Left lung (tissue), 14 donors: ENCODE measurements at places on chromosomes 2 and 18. TPM values are rescaled to one million over a fixed set of nuclear protein-coding genes. Genes with fewer than 3 reads are reported as not detected.

- DNase-seq, result peak; percentile 42
Measured at GRCh38 chr2:109614715-109615636, 812 bp downstream of the SOWAHC start.

HOXD1 gene
- 1.9 TPM for total RNA-seq

GRCh38 chr2:6694555-6694954, 171.2 kb downstream of the CMPK2 start:
- DNase-seq, result no peak

- no peak for DNase-seq
Measured at GRCh38 chr2:4190548-4190947, 487.2 kb downstream of the DCDC2C start.

NIF3L1 gene
- 26.2 TPM for total RNA-seq

GRCh38 chr2:99488539-99489062, 1.2 kb downstream of the REV1 start:
- DNase-seq, result no peak

DNA sequence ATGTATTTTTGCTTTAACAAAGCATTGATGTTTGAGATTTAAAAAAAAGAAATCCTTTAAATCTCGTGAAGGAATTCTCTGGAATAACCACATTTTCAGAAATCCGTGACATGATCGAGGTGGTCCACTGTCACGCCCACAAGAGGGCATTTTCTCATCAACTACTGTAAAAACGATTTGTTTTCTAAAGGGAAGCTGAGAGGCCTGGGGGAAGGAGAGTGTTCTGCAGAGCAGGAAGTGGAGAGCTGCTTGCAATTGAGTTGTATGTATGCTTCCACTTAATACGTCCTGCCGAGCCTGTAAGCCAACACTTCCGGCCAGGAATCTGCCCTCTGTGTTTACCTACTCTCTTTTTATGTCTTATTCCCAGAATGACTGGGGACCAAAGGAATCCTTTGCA, 19.4 kb downstream of the KLHL29 start:
- DNase-seq, result peak; percentile 46

DNA sequence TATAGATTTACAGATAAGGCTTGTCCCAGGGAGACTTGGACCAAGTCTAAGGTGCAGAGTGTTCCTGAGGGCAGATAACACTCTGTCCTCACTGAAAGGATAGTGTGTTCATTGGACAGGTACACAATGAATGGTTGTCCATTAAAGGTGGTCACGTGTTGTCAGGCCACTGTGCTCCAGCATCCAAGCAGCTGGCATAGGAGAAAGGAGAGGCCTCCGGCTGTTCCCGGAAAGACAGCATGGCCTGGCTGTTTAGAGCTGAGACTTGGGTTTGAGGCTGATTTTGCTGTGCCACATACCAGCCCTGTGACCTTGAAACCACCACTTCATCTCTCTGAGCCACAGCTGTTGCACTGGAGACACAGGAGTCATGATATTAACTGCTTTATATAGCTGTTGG, 19.6 kb upstream of the SULT1C3 start:
- no peak for DNase-seq

DNA sequence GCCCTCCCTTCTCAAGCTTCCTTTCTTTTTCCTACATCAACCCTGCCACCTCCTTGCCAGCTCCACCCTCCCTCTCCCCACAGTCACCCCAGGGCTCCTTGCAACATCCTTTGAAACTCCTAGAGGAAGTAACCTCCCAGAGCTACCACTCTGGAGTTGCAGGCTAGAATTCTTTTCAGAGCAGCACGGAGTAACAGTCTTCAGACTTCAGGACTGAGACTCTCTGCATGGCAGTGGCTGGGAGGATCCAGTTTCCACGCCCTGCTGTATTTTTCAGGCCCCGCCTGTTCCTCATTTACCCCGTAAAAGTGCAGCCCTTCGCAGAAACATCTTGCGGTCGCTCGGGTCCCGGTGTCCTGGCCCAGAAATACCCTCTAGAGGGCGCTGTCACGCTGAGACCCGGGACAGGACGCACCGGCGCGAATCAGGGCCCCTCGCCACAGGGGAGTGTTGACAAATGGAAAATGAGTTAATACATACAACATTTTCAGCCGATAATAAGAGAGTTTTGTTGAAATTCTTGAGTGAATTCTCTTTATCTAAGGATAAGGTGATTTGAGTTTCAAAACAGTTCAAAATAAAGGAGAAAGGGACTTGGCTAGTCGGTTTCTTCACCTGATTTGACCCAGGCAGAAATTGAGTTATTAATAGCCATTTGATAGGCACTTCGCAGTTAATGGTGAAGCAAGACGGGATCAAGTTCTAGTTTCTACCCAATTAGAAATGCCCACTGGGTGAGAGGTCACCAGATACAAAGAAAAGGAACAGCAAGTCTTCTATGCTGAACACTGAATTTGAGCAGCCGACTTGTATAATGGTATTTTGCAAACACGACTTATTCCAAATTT, 18.5 kb upstream of the NTSR2 start:
- DNase-seq, result peak; percentile 89

- DNase-seq, result no peak
Measured at GRCh38 chr18:73923866-73924265, 223.8 kb downstream of the FBXO15 start.

GRCh38 chr18:58756148-58756547, 84.9 kb downstream of the MALT1 start:
- no peak for DNase-seq

ALPP gene
- total RNA-seq, result 14.1 TPM

DNA sequence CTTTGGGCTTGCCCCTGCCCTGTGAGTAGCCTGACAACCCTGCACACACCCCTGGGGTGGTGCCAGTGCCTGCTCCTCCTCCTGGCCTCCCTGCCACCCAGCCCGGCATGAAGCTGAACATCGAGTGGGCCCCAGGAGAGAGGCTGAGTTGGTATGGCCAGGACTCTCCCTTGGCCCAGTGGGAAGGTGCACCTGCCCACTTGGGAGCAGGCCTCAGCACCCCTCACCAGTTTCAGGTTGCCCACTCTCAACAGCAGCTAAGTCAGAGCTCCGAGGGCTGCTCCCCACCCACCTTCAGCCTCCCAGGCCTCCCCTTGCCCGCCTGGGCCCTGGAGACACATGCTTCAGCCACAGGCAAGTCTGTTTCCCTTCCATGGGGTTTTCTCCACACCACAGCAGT, 203.1 kb downstream of the KLHL29 start:
- DNase-seq, result no peak

DNA sequence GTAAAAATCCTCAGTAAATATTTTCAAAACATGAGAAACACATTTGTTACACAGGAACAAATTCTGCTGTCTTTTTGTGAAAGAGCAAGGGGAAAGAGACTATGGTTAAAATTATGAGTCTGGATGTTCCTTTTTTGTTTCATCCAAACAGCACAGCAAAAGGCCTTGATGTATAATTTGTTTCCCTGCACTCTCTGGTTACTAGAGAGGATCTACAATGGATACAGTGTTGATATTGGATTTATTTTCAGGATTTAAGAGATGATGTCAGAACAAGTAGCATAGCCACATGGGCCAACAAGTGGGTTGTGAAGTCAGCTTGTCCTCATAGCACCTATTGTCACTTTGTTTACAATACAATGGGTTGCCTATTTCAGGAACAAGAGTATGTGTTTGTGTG, 11.3 kb upstream of the ERBB4 start:
- no peak for DNase-seq

DNA sequence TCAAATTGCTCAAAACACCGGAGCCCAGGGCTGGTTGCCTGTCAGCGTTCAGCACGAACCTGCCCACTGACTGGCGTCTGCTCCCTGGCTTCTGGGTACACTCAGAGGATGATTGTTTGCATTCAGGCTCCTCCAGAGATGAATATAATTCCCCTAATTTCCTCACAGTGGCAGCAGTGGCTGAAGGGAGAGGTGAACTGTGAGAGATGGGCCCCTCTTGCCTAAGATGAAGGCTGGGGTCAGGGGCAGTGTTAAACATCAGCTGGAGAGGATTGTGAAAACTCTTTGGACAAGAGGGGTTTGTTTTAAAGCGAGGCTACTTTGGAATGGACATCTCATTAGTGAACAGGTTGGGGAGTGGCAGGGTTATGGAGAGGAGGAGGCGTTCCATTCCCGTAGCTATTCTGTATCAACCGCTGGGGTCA, 31.0 kb downstream of the TCF7L1 start:
- DNase-seq, result no peak

SH3BP4 gene
- 29.2 TPM for total RNA-seq

DNA sequence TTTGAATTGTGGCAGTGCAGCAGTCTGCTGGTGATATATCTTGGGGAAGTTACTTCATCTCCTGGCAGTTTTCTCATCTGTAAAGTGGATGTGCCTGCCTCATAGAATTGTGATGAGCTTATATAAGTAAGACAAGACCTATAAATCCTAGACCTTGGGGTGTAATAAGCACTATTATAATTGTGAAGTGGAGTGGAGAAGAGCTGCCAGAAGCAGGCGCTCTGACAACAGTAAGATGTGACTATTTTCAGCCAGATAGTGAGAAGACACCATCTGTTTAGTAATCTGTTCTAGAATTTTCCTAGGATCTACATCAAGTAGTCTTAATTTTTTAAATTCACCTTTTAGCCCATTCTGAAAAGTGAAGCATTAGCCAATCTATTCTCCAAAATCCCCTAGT, 85.6 kb upstream of the TSPYL6 start:
- DNase-seq, result no peak

GRCh38 chr2:157441072-157441454, 2.8 kb downstream of the CYTIP start:
- DNase-seq, result no peak

- DNase-seq, result no peak
Measured at GRCh38 chr18:43800584-43800983, 523.3 kb upstream of the SYT4 start.

- no peak for DNase-seq
Measured at GRCh38 chr2:172415865-172416183, 11.6 kb upstream of the ITGA6 start.

UGT1A10 gene
- not detected for total RNA-seq

SERPINB11 gene
- total RNA-seq, result not detected

LYPD1 gene
- 5.6 TPM for total RNA-seq

REG1A gene
- total RNA-seq, result not detected

SP9 gene
- not detected for total RNA-seq

DNA sequence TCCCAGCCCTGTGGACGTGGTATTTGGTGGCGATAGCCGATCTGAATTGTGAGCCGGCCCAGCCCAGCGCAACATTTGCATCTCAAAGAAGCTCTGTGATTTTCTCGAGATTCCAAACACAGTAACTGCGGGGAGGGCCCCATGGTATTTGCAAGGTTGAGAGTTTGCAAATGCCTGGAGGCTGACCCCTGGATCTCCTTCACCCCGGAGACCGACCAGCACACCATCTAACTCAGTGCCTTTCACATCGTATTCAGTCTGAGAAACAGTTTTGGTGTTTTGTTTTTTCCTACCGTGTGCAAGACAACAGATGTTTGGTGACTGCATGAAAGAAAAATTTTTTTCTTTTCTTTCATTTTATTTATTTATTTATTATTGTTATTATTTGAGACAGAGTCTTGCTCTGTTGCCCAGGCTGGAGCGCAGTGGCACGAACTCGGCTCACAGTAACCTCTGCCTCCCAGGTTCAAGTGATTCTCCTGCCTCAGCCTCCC, 40.3 kb downstream of the MYCN start:
- no peak for DNase-seq

GRCh38 chr18:8194431-8194830, 414.8 kb upstream of the RAB12 start:
- DNase-seq, result no peak

GRCh38 chr18:50507120-50507590, 52.7 kb upstream of the MAPK4 start:
- peak; percentile 70 for DNase-seq

CCNT2 gene
- total RNA-seq, result 40.6 TPM

DNA sequence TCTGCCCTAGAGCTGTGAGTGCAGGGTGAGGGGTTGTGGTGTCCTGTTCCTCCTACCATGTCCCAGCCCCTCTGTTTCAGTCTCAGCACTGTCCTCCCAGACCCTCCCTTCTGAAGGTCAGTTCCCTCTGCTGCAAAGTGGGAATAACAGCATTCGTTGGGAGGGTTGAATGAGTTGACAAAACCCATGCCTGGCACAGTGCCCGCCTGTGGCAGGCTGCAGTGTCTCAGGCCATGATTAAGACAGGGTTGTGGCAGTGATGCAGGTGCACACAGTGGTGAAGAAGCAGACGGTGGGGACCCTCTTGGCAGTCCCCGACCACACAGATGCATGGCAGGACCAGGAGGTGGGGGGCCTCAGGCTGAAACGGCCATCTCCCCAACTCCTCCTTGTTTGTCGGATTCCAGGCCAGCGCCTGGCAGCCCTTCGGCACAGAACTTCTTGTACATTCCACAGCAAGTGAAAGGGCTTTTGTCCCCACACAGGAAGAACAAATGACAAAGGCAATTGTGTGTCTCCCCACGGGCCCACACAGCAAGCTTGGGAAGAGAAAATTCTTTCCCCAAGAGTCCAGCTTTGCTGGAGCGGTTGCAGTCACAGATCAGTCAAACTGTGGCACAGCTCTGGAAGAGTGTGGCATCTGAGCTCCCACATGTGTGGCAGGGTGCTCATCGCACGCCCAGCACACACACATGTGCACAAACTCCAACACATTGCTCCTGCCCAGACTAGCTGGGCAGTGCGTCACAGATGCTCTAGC, 92.0 kb upstream of the MSH2 start:
- peak; percentile 87 for DNase-seq

GRCh38 chr18:8260319-8260718, 348.9 kb upstream of the RAB12 start:
- no peak for DNase-seq

- no peak for DNase-seq
Measured at GRCh38 chr2:82340578-82341053, 2036.1 kb upstream of the LRRTM1 start.

FOXI3 gene
- total RNA-seq, result not detected

RGPD4 gene
- total RNA-seq, result not detected

DNA sequence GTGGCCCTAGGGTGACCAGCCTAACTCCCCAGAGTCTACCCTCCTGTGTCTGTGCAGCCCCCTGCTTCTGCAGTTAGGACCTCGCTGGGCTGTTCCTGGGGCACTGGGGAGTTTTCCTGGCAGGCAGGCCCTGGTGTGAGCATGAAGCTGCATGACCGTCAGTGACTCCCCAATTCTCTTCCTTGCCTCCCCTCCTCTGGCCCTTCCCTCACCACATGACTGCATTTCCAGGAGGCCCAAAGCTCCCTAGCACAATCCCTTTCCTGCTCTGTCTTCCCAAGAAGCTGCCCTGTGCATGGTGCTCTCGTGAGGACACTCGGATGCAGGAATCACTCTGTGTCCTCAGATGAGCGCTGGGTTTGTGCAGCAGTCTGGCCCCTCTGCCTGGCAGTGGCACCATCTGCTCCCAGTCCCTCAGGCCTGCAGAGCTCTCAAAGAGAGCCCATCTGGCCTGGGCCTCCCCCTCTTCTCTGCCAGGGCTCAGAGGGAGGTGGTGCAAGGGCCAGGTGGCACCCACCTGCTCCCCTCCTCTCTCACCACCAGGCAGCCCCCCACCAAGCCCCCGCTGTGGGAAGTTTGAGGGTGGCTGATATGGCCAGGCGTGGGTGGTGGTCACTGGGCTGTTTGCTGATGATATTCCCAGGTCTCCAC, 125.6 kb upstream of the HS6ST1 start:
- no peak for DNase-seq

SDC1 gene
- total RNA-seq, result 278 TPM

GPAT2 gene
- 7.3 TPM for total RNA-seq
